Left renal pelvis (tissue), 4 donors: ENCODE measurements at places on chromosomes 4 and X. TPM values are rescaled to one million over a fixed set of nuclear protein-coding genes. Genes with fewer than 3 reads are reported as not detected.

GRCh38 chr4:1172971-1173757, 781 bp upstream of the SPON2 start:
- no peak for DNase-seq

GRCh38 chr4:10093801-10094552, 22.6 kb downstream of the WDR1 start:
- DNase-seq = no peak

GRCh38 chr4:67892905-67893304, 9.1 kb upstream of the TMPRSS11D start:
- DNase-seq = no peak

DNA sequence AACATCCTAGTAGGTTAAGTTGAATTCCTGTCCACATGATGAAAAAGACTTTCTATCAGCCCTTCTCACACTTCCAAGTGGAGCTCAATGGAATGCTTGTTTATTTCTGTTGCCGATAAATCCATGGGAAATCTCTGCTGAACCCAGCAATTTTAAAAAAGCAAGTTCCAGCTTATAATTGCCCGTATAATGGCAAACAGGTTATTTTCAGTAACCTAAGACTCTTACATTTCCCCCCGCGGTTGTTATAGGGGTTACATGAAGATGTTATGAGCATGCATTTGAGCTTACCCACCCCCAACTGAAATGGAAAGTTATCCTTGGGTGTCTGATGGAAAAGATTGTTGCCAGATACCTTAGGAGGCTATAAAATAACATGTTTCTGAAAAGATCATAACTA, 136.2 kb downstream of the PALLD start:
- no peak for DNase-seq

DNA sequence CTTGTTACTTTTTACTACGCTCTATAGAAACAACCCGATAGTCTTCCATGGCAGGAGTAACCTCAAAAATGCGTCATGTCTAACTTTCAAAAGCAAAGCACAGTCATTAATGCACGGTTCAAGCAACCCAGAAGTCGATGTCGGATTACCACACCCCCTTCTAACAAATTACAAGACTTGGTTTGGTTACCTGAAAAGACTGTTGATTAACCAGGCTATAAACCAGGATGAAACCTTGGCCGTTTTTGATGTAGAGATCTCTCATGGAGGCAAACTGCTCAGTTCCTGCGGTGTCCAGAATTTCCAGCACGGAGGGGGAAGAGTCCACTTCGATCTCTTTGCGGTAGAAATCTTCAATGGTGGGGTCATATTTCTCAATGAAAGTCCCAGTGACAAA, 2.4 kb downstream of the RAP2C start:
- no peak for DNase-seq

- DNase-seq = no peak
Observed at GRCh38 chr4:166886718-166887117, 347.6 kb downstream of the SPOCK3 start.

DNA sequence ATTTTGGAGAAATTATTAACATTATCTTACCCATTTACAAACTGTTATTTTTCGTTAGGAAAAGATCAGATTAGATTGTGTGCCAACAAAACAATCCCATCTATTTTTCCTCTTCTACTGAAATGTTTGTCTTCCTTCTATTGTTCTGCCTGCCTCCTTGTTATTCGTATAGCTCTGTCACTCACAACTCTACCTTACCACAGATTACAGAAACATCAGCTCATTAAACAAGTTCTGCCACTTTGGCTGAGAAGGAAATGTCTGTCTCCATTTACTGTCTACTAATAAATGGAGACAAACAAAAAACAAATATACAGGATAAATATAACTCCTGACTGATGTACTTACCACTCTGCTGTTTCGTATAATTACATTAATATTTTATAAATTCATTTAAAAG, 211.4 kb downstream of the ENOX2 start:
- DNase-seq = no peak

- no peak for DNase-seq
Observed at GRCh38 chr4:15868826-15869413, 69.6 kb downstream of the FGFBP1 start.

DNA sequence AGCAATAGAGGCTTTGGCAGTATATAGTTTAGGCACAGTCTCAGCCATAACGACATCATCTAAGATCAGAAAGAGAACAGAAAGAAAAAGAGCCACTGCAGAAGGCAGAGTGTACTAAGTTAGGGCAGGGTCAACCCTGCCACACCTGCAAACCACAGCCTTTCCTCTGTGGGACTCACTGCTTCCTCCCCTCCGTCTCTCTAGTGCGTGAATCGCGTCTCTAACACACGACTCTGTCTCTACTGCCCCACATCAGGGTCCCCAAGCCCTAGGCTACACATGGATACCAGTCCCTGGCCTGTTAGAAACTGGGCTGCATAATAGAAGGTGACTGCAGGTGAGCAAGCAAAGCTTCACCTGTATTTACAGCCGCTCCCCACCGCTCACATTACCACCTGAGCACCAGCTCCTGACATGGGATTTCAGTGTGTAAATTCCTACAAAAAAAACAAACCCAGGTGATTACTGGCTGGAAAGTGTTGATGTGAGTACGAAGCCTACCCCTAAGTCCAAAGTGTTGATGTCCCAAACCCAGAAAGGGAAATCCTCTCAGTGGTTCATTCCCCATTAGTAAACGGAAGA, 128.9 kb downstream of the PRKX start:
- no peak for DNase-seq

GRCh38 chr4:124032035-124032434, 635.4 kb downstream of the SPRY1 start:
- no peak for DNase-seq

Gene TAF7L
- 0.46 TPM for polyA plus RNA-seq

Gene PNMA5
- 0.12 TPM for polyA plus RNA-seq

Gene MAGEB17
- not detected for polyA plus RNA-seq
